CD4-positive, CD25-positive, alpha-beta regulatory T cell (primary cell): ENCODE measurements at places on chromosomes 2 and 18.

DNA sequence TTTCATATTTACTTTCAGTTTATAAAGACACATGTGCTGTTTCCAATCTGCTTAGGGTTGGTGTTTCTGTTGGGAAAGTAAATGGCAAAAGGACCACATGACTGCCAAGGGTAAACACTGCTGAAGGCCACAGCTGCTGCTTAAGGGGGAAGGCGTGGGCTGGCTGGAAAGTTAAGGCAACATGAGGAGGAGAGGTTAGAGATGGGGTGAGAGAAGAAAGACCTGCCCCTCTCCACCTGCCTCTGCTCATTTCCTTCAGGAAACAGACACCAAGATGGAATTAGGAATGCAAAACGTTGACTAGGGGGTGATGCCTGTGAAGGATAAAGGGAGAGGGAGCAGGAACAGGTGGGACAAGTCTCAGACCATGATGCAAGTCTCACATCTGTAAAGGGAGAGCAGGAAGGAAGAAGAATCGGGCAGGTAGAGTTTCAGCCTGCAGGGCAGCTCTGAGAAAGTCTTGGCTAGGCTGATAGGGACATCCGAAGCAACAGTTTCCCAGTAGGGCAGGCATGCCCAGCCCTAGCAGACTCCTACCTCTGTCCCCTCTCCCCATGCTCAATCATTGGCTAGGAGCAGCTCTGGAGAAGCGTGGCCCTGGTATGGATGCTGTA, 86.0 kb downstream of the CDC42EP3 start:
- DNase-seq: peak; percentile 40

GRCh38 chr2:71060871-71061270, 7.6 kb upstream of the NAGK start:
- DNase-seq: no peak

- no peak for DNase-seq
These were observed 66.1 kb upstream of the NXPH2 start for GRCh38 chr2:138846216-138846821.

- no peak for DNase-seq
These were observed 46.6 kb upstream of the SCG2 start for GRCh38 chr2:223648755-223649154.

DNA sequence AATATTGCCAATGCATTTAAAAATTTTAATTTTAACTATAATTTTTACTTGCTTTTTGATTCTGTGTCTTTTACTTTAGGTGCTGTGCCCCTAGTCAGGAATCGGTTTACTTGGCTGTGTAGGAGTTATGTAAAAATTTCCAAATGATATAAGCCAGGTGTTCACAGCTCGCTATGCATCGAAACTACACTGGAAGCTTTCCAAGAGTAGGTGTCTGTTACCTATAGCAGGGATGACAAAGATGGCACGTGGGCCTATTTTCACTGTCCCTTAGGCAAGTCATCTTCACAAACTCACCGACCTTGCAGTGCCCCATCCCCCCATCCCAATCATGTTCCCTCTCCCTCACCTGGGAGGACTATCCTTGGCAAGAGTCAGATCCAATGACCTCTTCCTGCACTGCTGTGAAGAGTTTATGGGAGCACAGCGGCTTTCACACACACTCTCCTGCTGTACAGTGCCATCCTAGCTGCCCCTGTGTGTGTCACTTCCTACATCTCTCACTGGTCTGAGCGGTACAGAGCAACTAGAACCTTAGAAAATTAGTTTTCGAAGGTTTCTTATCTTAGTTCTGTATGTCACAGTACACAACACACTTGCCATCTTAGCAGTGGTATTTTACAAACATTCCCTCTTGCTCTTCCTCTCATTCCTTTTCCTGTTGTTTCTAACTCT, 49.2 kb upstream of the NAB1 start:
- no peak for DNase-seq
